ENCODE measurements at places on chromosomes 11 and 22.

DNA sequence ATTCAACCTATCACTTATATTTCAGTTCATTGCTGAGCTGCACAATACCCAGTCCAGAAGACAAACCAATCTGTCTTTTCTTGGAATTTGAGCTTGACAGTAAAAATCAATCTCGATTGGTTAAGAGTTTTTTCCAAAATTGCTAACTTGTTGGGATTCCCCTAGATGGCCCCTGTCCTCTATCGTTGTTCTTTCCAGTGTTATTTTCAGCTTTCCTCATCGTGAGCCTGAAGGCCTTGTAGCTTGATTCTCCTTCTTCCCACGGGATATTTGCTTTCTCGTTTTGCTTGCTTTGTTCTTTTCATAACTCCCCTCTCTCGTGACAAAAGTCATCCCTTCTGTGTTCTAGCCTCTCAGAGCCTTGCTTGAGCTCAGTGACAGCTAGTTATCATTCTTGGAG lies 3.1 kb downstream of the OR8B8 start:
- no peak overlapping the region for H3K27ac ChIP-seq
- no peaks in the 10 kb centered on the region for H3K27me3 ChIP-seq
- no peaks in the 10 kb centered on the region for H3K36me3 ChIP-seq
- no peak overlapping the region for H3K4me3 ChIP-seq
- no peak for DNase-seq

DNA sequence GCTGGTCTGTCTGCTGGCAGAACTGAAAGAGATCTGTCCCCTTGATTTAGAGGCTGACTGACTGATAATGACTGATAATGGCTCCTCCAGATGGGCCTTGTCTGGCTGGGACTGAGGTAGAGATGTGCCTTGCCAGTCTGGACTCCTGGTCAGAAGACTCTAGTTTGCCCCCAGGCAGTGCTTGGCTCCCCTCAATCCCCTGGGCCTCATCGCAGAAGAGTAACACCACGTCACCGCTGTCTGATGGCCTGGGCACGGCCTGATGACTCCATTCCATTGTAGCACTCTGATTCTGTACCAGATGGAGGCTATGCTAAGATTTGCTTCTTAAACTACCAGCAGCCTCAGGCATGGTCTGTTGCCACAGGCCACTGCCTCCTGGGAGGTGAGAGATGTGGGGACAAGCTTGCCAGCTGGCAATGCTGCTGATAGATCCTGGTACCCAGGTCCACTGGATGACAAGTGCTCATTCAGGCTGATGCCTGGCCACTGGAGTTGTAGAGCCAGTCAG lies 19.1 kb downstream of the CYB5R2 start:
- no peaks in the 10 kb centered on the region for H3K4me1 ChIP-seq
- H3K27ac ChIP-seq, result no peak overlapping the region
- no peak overlapping the region for H3K4me3 ChIP-seq
- H3K27me3 ChIP-seq, result no peaks in the 10 kb centered on the region

GRCh38 chr11:6572215-6572614 lies 31.2 kb downstream of the RRP8 start:
- DNase-seq, result no peak
- H3K27ac ChIP-seq, result no peak overlapping the region
- no peaks in the 10 kb centered on the region for H3K36me3 ChIP-seq
- no peaks in the 10 kb centered on the region for H3K4me1 ChIP-seq

DNA sequence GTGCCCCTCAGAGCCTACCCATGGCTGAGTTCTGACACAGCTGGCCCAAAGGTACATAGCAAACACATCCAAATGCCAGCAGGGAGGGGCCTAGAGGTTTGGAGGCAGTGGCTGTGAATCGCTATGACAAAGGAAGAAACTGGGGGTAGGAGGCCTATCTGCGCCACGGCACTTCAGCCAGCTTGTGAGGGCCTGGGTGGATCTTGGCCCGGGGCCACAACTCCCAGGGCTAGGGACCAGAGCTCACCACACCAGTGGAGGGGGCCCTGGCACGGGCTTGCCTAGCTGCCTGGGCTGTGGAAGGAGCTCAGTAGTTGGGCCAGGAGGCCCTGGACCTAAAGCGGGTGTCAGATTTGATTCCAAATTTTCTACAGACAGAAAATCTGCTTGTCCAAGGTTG lies 9.4 kb upstream of the NAP1L4 start:
- DNase-seq, result no peak
- no peak overlapping the region for H3K4me3 ChIP-seq
- no peaks in the 10 kb centered on the region for H3K4me1 ChIP-seq
- H3K27ac ChIP-seq, result no peak overlapping the region
- no peaks in the 10 kb centered on the region for H3K27me3 ChIP-seq

- peaks cover 28% of the 10 kb centered on the region for H3K36me3 ChIP-seq
- peaks cover 9% of the 10 kb centered on the region for H3K4me1 ChIP-seq
- no peaks in the 10 kb centered on the region for H3K27me3 ChIP-seq
- no peak overlapping the region for H3K4me3 ChIP-seq
Measured at GRCh38 chr22:49768951-49769690, 58.6 kb downstream of the BRD1 start.

GRCh38 chr11:76670485-76671236 lies at the start of gene LRRC32:
Gene LRRC32 (minus strand): TSS chr11:76670747. CDS start chr11:76665954, 4,793 bp downstream.
- H3K27ac ChIP-seq, result peak within 1 kb of the TSS; percentile 71
- peak within 1 kb of the TSS; percentile 46 for H3K4me3 ChIP-seq
- DNase-seq, result peak; percentile 65
- H3K27me3 ChIP-seq, result no peaks in the 10 kb centered on the region

DNA sequence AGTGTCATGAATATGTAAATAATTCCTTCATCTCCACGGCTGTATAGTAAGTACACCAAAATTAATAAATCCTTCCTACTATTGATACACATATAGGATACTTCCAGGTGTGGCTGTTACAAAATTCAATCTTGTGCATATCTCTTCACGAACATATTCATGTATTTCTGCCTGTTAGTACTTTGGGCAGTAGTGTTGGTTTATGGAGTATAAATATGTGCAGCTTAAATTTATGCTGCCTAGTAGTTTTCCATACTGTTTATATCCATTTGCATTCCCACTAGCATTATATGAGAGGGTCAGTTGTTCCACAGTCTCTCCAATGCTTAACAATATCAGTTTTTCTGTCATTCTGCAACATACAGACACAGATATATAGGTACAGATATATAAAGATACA lies 3.9 kb upstream of the OR5M8 start:
- H3K36me3 ChIP-seq, result no peaks in the 10 kb centered on the region
- H3K4me3 ChIP-seq, result no peak overlapping the region
- no peak overlapping the region for H3K27ac ChIP-seq
- DNase-seq, result no peak
- H3K27me3 ChIP-seq, result no peaks in the 10 kb centered on the region
